ENCODE measurements at places on chromosomes 5 and 9.
A peak's percentile ranks its signal among the peaks of the same experiment; 100 is the strongest.

DNA sequence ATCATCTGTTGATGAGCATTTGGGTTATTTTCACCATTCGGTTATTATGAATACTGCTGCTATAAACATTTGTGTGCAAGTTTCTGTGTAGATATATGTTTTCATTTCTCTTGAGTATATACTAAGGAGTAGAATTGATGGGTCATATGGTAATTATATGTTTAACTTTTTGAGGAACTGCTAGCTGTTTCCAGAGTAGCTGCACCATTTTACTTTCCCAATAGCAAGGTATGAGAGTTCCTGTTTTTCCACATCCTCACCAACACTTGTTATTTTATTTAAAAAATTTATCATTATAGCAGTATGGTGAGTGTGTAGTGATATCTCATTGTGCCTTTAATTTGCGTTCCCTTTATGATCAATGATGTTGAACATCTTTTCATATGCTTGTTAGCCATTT is 29.2 kb downstream of the CD14 start:
- no peak for DNase-seq

GRCh38 chr5:23820765-23821471 is 313.5 kb downstream of the PRDM9 start:
- DNase-seq = no peak

DNA sequence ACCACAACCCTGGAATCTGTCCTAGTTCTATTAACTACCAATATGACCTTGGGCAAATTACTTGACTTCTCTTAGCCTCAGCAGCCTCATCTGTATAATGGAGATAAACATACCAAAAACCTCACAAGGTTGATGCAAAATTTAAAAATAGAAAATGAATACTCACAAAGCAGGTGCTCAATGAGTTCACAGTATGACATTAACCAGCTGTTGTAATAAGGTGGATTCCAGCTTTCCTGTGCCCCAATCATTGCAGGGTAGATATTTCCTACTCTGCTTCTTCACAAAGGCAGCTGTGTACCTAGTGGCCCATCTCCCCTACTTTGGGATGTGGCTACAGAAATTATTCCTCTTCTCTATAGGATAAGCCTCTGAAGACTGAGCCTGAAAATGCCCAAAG is 8.8 kb downstream of the HTR4 start:
- no peak for DNase-seq

DNA sequence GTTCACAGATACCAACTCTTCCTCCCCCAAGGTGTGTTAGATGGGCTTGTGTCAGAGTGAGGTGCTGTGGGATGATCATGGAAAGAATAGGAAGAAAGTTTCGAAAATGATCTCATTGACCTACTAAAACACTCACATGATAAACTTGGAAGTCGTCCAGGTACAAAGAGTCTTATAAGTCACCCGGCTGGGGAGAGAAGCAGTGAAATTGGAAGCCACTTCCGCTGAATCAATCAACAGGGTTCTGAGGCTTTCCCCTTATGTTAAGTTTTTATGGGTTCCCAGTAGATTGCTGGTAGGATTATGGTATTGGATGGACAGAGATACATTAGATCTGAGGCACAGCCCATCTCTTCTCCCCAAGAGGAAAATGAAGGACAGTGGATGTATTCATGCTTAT is 218.8 kb upstream of the MSX2 start:
- no peak for DNase-seq

DNA sequence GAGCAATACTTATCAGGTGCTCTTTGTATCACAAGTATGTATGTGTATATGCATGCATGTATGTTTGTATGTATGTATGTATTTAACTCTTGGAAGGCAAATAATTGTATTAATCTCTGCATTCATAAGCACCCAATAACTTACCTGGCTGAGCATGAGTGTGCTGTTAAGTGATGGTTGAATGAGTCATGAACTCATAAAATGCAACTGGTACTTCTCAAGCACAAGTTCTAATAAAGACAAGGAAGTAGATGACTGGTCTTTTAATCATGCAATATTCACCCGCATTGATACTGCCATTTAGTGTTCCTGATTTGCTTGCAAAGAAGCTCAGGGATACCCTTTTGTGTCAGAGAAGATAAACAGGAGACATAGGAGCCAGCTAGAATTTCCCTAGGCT is 204.9 kb upstream of the TRPM3 start:
- DNase-seq = no peak

- no peak for DNase-seq
These were observed 59.3 kb downstream of the DIAPH1 start for GRCh38 chr5:141559461-141559860.

- no peak for DNase-seq
These were observed 21.4 kb downstream of the LHFPL2 start for GRCh38 chr5:78627175-78627574.

- no peak for DNase-seq
These were observed 412.7 kb downstream of the EFNA5 start for GRCh38 chr5:107257885-107258520.

DNA sequence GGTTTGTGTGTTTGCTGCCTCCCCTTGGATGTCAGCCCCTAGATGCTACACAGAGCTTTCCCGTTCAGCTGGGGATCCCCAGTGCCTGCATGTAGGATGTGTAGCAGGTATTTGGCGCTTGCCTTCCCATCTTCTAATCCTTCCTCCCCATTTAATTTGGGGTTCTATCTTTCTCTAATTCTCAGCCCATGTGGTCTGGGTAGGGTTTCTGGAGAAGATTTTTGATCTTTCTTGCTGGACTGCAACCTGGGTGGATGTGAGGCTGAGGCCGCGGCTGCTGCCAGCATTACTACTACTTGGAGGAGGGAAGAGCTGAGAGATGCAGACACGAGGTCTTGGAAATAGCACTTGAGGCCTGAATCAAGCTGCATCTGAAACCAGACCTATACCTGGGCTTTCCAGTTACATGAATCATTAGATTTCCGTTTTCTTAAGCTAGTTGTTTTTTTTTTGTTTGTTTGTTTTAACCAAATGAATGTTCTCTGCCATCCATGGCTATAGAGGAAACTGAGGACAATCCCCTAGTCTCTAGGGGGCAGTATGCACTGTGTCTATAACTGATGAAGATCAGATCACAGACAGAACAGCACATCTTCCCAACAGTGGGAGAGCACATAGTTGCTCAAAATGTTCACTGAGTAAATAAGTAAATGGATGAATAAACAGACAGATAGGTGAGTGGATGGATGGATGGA is 178.6 kb downstream of the FGF18 start:
- DNase-seq = no peak

DNA sequence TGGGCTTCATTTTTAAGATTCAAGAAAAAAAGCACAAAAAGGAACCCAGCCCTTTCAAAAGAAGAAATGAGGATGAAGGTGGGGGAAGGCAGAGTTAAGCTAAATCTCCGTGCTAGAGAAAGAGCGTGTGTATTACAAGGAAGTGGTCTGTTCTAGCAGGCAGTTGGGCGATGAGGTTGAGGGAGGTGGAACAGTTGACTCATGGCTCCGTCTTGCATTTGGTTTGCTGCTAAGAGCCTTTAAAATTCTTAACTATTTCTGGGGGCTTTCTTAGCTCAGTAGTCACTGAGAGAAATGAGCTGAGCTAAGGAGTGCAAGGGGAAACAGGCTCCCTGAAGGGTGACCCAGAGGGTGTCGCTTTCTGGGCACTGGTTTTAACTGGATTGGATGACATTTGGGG is 117.4 kb downstream of the GCNT1 start:
- DNase-seq = peak; percentile 72

GRCh38 chr9:132181796-132182313 is 20.0 kb downstream of the NTNG2 start:
- no peak for DNase-seq

GRCh38 chr5:54743997-54744788 is 226.6 kb downstream of the SNX18 start:
- DNase-seq = peak; percentile 64

GRCh38 chr9:87039809-87040392 is 92.6 kb upstream of the GAS1 start:
- DNase-seq = no peak

DNA sequence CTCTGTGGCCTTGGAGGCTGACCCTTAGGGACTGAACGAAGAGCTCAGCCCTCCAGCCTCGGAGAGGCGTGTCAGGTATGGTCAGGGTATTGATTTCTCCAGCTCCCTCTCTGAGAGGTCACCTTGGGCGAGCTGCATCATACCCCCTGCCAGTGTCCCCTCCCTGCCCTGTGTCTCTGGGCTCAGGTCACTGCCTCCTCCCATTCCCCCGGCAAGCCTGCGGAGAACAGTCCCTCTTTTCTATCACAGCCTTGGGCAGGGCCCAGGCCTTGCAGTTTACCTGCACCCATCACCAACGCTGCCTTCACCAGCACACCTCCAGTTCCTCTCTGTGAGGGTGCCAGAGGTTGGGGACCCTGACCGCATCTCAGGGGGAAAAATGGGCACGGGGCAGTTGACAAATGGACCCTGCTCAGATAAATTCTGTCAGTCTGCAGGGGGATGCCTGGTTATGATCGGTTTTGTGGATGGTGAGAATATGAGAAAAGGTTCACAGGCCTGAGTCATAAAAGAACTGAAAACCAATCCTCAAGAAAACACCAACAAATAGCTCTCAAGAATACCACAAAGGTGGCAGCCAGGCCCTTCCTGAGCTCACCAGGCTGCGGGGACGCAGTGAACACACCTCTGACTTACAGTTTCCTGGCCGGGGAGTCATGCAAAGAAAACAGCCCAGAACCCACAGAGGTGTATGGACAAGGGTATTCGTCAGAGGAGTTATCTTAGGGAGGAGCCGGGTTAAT is 24.7 kb upstream of the RXRA start:
- DNase-seq = no peak

DNA sequence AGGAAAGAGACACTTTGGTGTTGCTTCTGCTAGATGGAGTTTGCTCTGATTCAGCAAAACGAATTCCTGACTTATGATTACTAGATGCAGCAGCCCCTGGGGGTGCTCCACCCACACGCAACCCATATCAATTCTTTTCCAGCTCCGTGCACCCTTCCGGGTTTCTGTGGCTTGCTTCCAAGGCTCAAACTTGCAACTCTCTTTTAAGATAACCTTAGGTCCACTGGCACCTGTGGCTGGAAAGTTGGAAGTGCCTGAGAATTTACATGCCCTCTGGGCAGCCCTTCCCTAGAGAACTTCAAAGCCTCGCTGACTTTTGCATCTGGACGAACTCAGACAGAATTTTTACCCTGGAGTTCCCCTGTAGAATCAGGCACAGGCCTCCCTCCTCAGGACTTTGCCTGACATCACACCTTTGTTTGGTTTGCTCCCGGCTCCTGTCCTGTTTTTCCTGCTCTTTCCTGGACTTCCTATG is 224.9 kb downstream of the SNX18 start:
- no peak for DNase-seq

DNA sequence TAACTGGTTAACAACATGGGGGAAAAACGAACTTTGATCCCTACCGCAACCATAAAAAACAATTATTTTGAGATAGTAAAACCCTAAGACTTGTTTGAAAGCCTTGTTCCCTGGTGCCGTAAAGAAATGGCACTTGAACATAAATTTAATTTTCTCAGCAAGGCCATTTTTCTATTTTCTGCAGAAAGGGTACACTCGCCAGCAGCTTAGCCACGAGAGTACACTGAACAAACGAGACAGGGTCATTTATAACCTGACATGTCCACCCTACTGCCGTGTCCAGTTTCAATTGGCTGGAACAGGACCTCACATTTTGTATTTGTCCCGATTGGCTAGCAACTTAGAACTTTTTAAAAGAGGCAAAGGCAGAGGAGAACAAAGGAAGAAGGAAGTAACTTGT is 26.8 kb downstream of the FBXW11 start:
- no peak for DNase-seq

- peak; percentile 92 for DNase-seq
These were observed 61.8 kb downstream of the SPATA31C2 start for GRCh38 chr9:88076286-88077070.

DNA sequence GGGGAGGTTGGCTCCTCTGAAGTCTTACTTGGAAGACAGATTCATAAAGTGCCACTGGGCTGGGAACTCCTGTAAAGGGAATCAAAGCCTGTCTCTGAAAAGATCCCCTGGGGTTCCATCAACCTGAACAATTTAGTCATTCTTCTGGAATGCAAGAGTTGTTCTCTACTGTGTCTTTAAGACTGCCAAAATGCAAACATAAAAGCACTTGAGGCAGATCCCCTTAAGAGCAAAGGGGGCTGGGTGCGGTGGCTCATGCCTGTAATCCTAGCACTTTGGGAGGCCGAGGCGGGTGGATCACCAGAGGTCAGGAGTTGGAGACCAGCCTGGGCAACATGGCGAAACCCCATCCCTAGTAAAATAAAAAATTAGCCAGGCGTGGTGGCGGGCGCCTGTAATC is 16.7 kb downstream of the CDKN2AIPNL start:
- DNase-seq = no peak

DNA sequence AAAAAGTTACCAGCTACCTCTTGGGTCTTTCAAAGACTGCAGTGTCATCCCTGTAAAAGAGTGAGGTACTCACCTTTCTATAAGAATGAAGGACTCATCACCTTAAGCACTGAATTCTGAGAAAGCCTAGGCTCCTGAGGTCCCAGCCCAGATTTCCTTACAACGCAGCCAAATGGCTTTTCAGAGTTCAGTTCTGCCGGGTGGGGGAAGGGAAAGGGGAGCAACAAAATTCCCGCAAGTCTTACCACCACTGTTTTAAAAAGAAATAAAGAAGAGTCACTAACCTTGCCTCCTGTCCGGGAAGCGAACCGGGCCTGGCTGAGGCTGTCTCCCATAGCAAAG is 373 bp downstream of the ADAMTS12 start:
- DNase-seq = peak; percentile 27

DNA sequence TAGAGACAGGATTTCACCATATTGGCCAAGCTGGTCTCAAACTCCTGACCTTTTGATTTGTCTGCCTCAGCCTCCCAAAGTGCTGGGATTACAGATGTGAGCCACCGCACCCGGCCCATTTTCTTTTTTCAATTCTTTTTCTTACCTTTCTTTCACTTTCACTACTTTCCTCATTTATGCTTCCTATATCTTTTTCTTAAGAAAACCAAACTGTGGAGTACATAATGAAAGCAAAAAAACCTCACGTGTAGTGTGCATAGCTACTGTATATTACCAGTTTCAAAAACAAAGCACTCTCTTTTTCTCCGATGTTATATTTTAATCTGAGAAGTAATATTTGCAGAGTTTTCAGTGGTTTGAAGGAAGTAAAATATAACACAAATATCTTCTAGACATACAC is 8.0 kb upstream of the CAST start:
- DNase-seq = no peak

DNA sequence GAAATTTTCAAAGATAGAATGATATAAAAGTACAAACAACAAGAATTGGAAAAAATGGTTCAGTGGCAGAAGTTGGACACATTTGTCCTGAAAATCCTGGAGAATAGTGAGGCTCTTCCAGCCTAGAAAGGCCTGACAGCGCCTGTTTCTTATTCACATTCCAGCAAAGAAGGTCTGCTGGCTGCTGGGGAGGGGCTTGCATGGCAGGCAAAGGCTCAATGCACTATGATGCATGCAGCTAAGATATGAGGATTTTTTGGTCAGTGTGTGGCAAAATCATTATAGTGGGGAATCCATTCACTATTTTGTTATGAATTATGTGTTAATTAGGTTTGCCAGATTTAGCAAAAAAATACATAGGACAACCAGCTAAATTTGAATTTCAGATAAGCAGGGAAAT is 243.9 kb upstream of the SLC30A5 start:
- DNase-seq = no peak

GRCh38 chr5:152185547-152186245 is 219.4 kb downstream of the NMUR2 start:
- no peak for DNase-seq

GRCh38 chr9:22053178-22053577 is 44.1 kb upstream of the CDKN2B start:
- no peak for DNase-seq
